ENCODE measurements at places on chromosomes 2 and 18.

DNA sequence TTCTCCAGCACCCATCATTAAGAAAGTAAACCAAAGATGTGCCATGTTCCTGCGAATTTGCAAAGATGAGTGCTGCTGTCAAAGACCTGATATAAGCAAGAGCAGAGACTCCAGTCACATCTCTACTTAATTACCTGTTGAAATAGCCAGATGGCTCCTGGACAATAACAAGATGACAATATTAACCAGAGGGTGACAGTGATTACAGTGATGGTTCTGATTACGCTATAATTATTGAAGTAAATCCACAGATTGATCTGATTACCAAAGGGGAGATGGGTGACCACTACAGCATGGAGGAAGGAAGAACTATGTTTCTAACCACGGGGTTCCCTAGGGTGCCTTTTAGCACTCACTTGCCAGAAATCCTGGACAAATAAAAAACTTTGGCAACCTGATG is 36.5 kb upstream of the AFF3 start:
- no peak for DNase-seq

DNA sequence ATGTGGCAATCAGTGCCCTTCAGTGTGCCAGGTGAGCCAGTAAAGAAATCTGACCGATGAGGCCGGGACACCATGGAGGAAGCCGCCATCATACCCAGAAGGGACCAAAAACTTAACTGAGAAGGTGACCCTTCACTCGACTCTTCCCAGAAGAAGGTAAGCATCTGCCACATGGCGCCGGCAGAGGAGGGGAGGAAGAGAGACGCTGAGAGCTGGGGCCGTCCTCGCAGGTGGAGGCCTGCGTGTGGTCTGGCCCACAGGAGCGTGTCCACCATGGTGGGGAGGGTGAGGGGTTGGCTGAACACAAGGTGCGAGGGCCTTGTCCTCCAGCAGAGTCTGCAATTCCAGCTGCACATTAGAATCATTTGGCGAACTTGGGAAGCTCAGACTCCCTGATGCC is 513.1 kb upstream of the RAB6C start:
- no peak for DNase-seq

DNA sequence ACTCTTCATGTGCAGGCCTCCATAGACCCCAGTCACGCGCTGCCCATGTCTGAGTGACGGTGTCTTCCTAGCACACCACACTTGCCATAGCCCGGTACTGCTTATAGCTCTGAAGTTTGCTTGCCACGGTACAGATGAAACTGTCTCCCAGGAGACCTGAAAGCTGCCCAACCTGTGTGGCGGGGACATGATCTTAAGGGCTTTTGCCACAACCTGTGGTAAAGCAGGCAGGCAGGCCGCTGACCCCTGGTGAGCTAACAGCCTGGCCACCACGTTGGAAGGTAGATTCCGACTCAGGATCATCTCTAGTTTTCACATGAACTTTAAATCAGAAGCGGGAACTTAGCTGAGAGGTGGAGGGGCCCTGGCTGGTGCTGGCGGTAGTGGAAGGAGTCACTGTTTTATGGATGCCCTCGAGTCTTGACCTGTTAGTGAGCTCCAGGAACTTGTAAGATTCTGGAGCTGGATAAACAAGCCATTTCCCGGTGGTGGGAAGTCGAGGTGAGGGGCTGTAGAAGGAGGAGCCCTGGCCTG is 153.3 kb downstream of the ZNF236 start:
- DNase-seq = no peak

GRCh38 chr2:199572571-199572970 is 114.8 kb upstream of the SATB2 start:
- no peak for DNase-seq

Measured in glomerular endothelial cell (primary cell).